ENCODE measurements at places on chromosomes 3 and 15.

- no peak for DNase-seq
Measured at GRCh38 chr3:23979569-23979968, 34.5 kb downstream of the NR1D2 start.

- no peak for DNase-seq
Measured at GRCh38 chr15:101314336-101315125, 19.5 kb upstream of the SNRPA1 start.

GRCh38 chr3:190238871-190239270, 83.4 kb downstream of the CLDN1 start:
- DNase-seq, result no peak

DNA sequence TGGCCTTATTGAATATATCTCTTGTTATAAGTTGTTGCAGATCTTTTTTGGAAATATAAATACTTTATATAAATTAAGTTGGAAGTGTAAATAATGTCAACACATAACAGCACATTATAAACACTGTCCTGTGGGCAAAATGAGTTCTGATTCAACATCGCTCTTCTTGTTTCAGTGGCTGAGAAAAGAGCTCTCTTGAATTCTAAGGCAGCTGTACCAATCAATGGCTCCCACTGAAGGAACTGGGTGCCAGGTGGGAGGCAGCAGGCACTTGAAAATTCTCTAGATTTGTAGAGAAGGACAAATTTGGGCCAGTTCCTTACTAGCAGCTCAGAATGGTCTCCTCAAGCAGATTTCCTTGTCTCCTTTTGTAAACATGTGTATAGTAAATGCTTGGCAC, 45.6 kb downstream of the CHST2 start:
- DNase-seq, result no peak

DNA sequence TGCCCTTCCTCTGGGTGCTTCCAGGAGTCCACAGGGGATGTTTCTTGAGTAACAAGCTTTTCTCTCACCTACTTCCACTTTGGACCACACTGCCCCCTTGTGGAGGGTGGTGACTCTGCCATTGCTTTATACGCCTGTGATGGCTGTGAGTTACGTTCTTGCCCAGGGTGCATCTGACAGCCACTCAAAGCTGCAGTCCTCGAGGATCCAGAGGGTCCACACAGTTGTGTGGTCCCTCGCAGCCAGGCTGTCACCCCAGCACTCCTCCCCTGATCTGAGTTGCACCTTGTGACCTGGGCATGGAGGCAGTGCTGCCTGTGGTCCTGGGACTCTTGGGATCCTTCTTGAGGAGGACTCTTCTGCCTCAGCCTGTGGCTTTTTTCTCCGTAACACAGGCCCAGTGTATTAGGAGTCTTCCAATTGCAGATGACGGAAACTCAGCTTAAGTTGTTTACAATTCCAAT, 23.4 kb downstream of the FOXL2 start:
- DNase-seq, result peak; percentile 50

GRCh38 chr3:42672515-42672914, 12.8 kb upstream of the KLHL40 start:
- no peak for DNase-seq

GRCh38 chr3:181880331-181880730, 168.6 kb downstream of the SOX2 start:
- DNase-seq, result no peak

GRCh38 chr15:92839696-92840095, 60.4 kb upstream of the CHD2 start:
- DNase-seq, result no peak

DNA sequence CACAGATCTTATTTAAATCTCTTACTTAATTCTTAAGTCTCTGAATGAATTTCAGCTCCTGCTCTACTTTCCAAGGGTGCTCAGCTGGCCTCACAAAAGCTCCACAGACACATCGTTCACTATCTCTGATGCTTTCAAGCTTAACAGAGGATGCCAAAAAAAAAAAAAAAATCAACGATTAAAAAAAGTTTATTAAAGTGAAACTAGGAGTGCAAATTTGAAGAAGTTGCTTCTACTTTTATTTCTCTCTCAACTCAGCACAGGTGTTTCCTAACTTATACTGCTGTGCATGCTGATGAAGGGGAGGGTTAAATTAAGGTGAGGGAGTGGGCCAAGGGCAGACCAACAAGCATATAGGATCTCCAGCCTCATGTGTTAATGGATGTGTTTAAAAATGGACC, 157.2 kb downstream of the TIGIT start:
- DNase-seq, result no peak

GRCh38 chr3:175224051-175224450, 364.9 kb downstream of the NAALADL2 start:
- no peak for DNase-seq

- no peak for DNase-seq
Measured at GRCh38 chr15:26115229-26115943, 252.3 kb upstream of the ATP10A start.

- DNase-seq, result no peak
Measured at GRCh38 chr15:67792250-67792942, 32.9 kb upstream of the SKOR1 start.

- no peak for DNase-seq
Measured at GRCh38 chr15:62035256-62035924, 24.9 kb downstream of the VPS13C start.

DNA sequence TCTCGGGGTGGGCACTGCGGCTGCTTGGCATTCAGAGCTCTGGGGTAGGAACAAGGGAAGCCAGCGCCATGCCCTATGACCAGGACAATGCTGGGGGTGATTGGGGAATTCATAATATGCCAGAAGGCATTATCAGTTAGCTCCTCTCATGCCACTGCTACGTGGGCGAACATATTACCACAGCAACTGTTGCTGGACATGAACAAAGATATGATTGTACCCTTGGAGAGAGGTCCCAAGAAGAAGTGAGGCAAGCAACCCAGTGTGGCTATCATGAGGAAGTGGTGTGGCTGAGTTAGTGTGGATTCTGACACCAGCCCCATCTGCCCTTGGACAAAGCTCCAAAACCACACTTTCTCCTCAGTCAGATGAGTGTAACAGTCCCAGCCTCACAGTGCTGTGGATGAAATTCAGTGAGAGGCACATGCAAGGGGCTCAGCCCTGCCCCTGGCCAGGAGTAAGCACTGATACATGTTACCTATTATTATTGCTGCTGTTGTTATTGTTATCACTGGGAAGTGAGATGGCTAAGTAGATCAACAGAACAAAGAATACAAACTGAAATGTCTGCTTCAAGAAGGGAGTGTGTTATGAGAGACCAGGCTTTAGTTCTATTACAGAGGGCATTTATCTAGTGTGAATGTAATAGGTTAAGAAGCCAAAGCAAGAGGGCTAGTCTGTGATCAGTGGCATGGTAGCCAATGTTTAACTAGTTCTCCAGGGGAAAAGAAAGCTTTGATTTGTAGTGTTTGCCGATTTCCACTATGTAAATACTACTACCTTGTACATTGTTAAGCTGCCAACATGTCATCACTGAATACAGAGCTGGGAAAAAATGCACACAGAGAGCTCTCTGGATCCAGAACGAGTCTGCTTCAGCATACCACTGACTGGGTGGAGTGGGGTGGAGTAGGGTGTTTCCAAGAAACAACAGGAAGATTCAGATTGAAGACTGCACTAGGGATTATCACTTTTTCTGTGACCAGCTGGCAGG, 222.3 kb upstream of the EIF1B start:
- DNase-seq, result no peak

DNA sequence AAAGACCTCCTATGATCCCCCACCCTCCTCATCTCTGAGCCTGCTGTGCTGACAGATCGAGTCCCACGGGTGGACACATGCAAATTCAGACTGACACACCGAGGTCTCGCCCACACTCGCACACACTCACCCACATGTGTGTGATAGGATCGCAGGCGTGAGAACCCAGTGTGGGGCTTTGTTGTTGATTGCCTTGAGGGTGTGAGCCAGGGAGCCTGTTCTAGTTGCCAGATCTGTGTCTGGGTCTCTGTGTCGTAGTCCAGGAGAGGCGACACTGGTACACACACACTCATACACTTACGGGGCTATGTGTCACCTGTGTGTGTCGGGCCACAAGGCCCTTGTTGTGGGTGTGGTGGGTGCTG, 2.0 kb downstream of the EPHB3 start:
- no peak for DNase-seq

DNA sequence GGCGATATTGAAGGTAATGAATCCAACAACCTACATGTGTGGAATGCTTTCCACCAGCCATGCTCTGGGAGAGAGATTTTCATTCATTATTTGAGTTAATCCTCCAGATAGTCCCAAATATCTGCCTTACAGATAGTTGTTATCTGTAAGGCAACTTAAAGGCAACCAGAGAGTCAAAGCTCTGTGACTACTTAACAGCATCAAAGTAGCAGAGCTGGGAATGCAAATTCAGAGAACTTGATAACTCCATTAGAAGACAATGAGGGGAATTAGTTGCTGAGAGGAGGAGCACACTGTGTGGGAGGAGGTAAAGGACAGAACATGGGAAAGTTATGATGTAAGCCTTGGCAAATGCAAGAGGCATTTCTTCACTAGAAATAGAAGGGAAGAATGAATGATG, 10.5 kb upstream of the CRBN start:
- DNase-seq, result no peak

DNA sequence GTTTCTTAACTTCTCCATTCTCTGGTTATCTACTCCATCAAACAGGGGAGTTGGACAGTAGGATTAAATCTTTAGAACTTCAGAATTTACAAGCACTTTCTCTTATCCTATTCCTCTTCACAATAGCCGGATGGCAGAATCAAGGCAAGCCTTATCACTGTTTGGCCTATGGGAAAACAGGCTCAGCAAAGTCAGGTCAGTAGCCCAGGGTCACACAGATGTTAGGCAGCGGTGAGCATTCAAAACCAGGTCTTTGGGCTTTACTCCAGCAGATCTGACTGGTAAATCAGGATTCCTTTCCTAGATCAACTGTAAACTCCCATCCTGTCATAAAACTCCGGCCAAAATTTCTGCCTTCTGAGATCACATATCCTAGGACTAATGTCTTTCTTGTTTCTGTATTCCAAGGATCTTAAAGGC, 258.4 kb downstream of the OPA1 start:
- no peak for DNase-seq

DNA sequence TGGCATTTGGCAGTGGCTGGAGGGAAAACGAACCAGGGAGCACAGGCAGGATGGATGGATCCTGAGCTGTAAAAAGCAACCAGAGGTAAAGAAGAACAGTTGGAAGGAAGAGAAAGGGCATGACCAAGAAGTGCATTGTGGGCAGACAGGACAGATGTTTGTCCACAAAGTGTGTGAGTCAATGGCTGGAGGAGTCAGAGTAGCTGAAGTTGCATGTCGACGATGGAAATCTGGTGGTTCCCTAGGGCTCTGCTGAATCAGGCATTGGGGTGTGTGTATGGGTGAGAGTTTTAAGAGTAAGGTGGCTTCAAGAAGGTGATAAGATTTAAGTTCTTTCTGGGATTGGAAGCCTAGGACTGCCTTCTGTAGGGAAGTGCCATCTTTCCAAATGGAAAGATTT, 214.0 kb upstream of the BHLHE40 start:
- DNase-seq, result no peak

DNA sequence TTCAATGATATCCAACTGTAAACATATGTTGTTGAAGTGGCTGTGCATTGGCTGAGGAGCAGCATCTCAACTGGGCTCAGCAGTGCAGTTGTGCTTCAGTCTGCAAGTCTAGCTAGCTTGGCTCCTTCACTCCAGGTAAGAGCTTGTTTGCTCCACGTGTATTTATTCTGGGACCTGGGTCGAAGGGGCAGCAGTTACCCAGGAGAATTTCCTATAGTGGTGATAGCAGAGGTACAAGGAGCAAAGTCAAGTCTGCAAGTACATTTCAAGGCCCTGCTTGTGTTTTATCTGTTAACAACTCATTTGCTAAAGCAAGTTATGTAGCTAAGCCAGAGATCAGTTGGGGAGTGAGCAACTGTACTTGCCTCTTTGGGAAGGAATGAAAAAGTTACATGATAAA, 286.2 kb upstream of the UMPS start:
- no peak for DNase-seq

- no peak for DNase-seq
Measured at GRCh38 chr3:41064070-41064469, 135.2 kb upstream of the CTNNB1 start.

DNA sequence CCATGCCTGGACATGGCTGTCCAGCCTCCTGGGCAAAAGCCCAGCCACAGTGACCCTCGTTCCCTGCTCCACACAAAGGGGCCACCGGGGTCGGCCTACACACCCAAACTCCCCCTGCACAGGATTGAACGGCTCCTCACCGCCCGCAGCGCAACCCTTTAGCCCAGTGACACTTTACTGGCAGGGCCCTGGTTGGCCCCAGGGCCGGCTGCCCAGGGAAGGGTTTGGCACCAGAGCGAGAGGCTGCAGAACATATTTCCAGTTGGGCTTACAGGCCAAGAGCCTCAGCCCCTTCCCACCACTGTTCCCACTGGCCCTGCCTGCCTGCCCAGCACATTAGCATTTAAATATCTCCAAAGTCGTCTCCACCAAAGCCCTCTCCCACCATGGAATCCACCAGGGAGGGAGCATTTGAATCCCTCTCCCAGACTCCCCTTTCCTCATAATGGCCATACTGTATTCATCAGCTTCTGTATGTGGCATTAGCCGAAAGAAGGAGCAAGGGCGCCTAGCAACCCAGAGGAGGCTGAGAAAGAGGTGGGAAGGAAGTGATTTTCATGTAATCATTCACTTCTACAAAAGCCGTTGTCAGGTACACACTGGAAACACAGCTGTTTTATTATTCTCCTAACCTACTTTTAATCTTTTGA, 85.4 kb downstream of the SLC6A11 start:
- no peak for DNase-seq

DNA sequence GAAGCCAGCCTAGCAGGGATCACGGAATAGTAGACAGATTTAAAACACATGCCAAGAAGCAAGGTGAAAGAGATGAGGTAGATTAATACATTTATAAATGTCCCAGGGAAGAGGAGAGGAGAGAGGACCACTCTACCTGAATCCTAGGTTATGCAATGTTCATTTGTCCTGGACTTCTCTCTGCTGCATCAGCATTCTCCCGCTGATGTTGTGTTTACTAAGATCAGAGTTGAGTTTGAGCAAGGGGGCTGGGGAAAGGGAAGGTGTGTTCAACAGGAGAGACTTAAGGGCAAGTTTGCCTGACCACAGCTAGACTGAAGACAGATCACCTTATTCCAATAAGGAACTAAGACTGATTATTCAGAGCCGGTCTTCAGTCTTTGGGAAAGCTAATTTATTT, 1.1 kb upstream of the KPNA1 start:
- DNase-seq, result no peak

DNA sequence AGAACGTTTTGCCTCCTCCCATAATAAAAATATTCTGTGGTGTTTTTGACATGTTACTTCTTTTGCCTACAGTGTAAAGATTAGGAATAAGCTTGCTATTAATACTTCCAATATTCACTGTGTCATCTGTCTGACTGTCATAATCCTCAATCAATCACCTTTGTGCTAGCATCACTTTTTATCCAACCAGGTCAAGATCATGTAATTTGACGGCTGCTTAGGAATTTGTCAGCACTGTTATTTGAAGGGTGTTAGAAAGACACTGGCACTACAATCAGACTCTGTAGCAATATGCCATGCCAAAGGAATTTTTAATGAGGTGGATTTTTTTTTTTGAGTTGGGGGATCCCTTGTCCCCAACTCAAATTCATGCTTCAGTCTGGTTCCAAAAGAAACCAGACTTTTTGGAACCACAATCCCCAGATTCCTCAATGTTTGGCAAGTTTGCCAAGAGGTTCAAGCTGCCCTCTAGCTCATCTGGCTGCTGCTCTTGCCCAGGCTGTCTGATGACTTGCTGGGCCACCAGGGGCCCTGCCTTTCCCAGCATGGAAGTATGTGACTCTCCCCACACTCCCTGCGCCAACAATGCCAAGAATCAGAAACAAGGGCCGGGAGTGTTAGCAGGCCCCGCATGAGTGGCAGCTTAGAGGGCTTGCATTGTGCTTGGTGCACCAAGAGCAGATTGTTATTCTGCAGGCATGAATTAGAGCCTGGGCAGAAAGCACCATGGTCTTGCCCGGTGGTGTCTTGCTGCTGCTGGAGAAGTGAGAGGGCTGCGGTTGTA, 58.6 kb upstream of the TSC22D2 start:
- DNase-seq, result no peak
